ENCODE measurements at places on chromosomes 5 and 9.

DNA sequence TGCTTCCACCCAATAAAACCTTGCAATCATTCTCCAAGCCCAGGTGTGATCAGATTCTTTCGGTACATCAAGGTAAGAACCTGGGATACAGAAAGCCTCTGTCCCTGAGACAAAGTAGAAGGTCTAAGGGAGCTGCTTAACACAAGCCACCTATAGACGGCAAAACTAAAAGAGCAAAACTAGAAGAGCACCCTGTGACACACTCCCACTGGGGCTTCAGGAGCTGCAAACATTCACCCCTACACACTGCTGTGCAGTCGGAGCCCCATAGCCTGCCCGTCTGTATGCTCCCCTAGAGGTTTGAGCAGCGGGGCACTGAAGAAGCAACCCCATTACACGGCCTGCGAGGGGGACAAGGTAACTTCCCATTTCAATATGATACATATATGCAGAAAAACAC is 179.6 kb upstream of the CDH9 start:
- DNase-seq = no peak

GRCh38 chr5:78893940-78894677 is 91.0 kb downstream of the ARSB start:
- no peak for DNase-seq

- DNase-seq = no peak
These were observed 109.2 kb downstream of the FBXW11 start for GRCh38 chr5:171897231-171897630.

DNA sequence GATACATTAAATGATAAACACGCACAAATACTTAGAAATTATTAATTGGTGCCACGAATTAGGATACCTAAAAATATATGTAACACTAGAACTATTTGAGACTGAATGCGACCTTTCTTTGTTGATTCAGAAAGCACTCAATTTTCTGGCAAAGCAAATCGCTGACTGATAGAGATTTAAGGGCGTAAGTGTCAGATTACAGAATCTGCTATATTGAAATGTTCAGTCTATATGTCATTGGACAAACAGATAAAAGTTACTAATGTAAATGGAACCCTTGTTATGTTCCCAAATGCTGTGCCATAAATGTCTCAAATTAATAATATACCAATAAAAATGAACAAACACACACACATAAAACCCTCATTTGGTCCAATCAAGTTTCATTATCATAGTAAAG is 137.9 kb downstream of the MPDZ start:
- DNase-seq = no peak

GRCh38 chr5:52725808-52726207 is 61.9 kb upstream of the ITGA1 start:
- DNase-seq = no peak
